CD4-positive, alpha-beta memory T cell (primary cell): ENCODE measurements at places on chromosomes 1 and 21. TPM values are rescaled to one million over a fixed set of nuclear protein-coding genes. Genes with fewer than 3 reads are reported as not detected.

- H3K4me1 ChIP-seq, result no peaks in the 10 kb centered on the region
- H3K36me3 ChIP-seq, result no peaks in the 10 kb centered on the region
- no peak for DNase-seq
- H3K27me3 ChIP-seq, result no peaks in the 10 kb centered on the region
- H3K4me3 ChIP-seq, result no peak overlapping the region
- no peak overlapping the region for H3K27ac ChIP-seq
Measured at GRCh38 chr1:190739926-190740325, 262.3 kb upstream of the BRINP3 start.

GRCh38 chr1:21823980-21824702 lies 12.1 kb downstream of the LDLRAD2 start:
- H3K4me1 ChIP-seq, result no peaks in the 10 kb centered on the region
- H3K27me3 ChIP-seq, result no peaks in the 10 kb centered on the region
- H3K27ac ChIP-seq, result no peak overlapping the region
- no peaks in the 10 kb centered on the region for H3K36me3 ChIP-seq
- DNase-seq, result no peak

DNA sequence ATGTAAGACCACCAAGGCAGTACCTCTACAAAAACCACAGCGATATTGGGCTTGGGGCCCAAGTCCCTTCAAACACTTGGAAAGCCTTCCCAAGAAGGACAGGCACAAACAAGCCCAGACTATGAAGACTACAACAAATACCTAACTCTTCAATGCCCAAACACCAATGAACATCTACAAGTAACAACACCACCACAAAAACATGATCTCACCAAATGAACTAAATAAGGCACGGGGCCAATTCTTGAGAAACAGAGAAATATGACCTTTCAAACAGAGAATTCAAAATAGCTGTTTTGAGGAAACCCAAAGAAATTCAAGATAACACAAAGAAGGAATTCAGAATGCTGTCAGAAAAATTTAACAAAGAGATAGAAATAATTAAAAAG lies 86.8 kb downstream of the COL24A1 start:
- H3K4me3 ChIP-seq, result no peak overlapping the region
- no peaks in the 10 kb centered on the region for H3K27me3 ChIP-seq
- DNase-seq, result no peak
- H3K27ac ChIP-seq, result no peak overlapping the region
- no peaks in the 10 kb centered on the region for H3K36me3 ChIP-seq

DNA sequence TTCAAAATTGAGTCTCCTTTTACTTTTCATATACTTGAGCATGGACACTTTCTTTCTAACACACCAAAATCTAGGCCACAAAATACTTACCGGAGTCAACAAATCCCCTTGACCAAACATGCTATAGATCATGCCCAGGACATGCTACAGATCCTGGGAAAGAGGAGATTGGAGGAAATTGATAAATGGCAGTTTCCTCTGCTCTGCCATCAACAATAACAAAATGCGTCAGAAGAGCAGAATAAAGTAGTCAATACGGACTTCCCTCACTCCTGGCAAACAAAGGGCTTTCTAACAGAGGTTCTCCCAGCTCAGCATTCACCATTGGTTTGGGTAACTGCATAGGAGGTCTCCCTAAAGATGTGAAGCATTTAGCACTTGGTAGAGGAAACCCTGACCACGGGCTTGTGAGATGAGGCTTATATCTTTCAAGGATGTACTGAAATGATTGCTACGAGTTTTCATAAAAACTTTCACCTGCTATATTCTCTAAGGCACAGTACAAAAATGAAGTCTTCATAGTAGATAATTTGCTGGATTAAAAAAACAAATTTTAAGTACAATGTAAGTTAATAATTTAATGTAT lies 283.8 kb upstream of the RUNX1 start:
- no peaks in the 10 kb centered on the region for H3K36me3 ChIP-seq
- no peak overlapping the region for H3K4me3 ChIP-seq
- H3K4me1 ChIP-seq, result no peaks in the 10 kb centered on the region
- DNase-seq, result no peak

GRCh38 chr1:239844833-239845232 lies 246.8 kb upstream of the FMN2 start:
- H3K4me1 ChIP-seq, result no peaks in the 10 kb centered on the region
- no peak overlapping the region for H3K4me3 ChIP-seq
- no peak for DNase-seq
- H3K27ac ChIP-seq, result no peak overlapping the region

- no peak for DNase-seq
- H3K36me3 ChIP-seq, result peaks cover 52% of the 10 kb centered on the region
- H3K4me1 ChIP-seq, result no peaks in the 10 kb centered on the region
- no peak overlapping the region for H3K27ac ChIP-seq
Measured at GRCh38 chr21:31696424-31696823, 35.5 kb downstream of the SCAF4 start.

DNA sequence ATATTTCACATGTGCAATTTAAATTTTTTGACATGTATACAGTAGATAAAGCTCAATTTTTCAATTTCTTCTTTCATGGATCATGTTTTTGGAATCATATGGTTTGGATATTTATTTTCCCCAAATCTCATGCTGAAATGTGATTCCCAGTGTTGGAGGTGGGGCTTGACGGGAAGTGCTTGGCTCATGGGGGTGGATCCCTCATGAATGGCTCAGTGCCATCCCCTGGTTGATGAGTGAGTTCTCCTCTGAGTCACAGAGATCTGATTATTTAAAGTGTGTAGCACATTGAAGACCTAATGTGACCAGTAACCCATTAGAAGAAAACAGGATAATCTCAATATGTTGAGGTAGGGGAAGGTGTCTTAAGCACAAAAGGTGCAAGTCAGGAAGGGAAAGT lies 9.1 kb upstream of the IFI16 start:
- no peak overlapping the region for H3K27ac ChIP-seq
- no peaks in the 10 kb centered on the region for H3K27me3 ChIP-seq
- peaks cover 31% of the 10 kb centered on the region for H3K4me1 ChIP-seq
- no peak for DNase-seq

DNA sequence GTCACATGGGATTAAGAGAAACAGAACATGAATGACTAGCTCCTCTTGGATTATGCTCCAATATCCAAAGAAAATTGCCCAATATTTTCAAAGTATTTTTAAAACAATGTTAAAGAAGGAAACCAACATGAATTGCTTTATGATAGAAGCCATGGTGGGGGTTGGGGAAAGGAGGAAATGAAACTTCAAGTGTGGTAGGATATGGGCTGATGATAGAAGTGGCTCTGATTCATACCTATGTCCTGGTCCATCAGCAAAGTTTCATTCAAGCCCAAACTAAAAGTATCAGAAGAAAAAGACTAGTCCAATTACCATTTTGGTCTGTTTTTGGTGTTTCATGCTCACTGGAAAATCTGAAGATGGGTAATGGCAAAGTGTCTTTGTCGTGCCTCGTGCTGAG lies 104.2 kb upstream of the PROX1 start:
- no peaks in the 10 kb centered on the region for H3K4me1 ChIP-seq
- DNase-seq, result no peak
- no peaks in the 10 kb centered on the region for H3K36me3 ChIP-seq
- no peak overlapping the region for H3K4me3 ChIP-seq
- H3K27me3 ChIP-seq, result no peaks in the 10 kb centered on the region

DNA sequence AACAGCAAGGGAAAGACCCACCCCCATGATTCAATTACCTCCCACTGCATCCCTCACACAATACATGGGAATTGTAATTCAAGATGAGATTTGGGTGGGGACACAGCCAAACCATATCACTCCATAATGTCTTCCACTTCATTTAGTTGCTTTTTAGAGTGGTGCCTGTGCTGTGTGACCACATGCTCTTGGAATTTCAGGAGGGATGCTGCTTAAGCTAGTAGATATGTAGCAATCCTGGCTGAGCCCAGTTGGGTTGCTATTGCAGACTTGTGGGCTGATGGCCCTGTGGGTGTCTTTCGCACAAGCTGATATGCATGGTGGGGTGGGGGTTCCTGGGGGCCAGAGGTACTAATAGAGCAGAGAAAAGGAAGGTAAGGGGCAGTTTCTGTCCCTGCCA lies 160.4 kb upstream of the SYT6 start:
- H3K4me1 ChIP-seq, result no peaks in the 10 kb centered on the region
- DNase-seq, result no peak
- no peak overlapping the region for H3K27ac ChIP-seq
- H3K36me3 ChIP-seq, result no peaks in the 10 kb centered on the region
- no peaks in the 10 kb centered on the region for H3K27me3 ChIP-seq

- H3K27ac ChIP-seq, result no peak overlapping the region
- H3K4me3 ChIP-seq, result no peak overlapping the region
- no peaks in the 10 kb centered on the region for H3K36me3 ChIP-seq
- no peaks in the 10 kb centered on the region for H3K27me3 ChIP-seq
Measured at GRCh38 chr1:27076803-27077202, 64.2 kb upstream of the TENT5B start.

F5 gene
- total RNA-seq, result 6.1 TPM

RAP1GAP gene
- 0.23 TPM for total RNA-seq
